Panc1 (cell line): ENCODE measurements at places on chromosomes 5 and 9.

DNA sequence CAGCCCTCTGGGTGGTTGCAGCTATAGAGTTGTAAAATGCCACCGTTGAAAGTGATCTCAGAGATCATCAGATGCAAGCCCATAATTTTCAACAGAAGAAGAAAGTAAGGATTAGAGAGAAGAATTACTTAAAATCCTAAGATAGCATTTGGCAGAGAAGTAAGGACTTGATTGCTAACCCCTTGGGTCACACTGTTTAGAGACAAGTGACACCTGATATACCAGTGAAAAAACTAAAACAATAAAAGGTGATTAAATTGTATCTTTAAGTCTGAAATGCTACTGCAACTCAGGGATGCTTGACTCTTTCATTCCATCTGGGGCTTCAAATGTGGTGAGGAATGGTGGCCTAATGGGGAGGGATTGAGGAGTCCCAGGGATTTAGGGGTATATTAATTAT is 280.9 kb upstream of the PANK3 start:
- no peak for DNase-seq

DNA sequence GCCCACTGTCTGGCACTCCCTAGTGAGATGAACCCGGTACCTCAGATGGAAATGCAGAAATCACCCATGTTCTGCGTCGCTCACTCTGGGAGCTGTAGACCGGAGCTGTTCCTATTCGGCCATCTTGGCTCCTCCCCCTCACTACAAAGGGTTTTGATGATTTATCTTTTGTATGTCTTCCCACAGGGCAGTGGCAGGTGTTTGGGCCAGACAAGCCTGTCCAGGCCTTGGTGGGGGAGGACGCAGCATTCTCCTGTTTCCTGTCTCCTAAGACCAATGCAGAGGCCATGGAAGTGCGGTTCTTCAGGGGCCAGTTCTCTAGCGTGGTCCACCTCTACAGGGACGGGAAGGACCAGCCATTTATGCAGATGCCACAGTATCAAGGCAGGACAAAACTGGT is 9.4 kb downstream of the BTNL8 start:
- DNase-seq = no peak

DNA sequence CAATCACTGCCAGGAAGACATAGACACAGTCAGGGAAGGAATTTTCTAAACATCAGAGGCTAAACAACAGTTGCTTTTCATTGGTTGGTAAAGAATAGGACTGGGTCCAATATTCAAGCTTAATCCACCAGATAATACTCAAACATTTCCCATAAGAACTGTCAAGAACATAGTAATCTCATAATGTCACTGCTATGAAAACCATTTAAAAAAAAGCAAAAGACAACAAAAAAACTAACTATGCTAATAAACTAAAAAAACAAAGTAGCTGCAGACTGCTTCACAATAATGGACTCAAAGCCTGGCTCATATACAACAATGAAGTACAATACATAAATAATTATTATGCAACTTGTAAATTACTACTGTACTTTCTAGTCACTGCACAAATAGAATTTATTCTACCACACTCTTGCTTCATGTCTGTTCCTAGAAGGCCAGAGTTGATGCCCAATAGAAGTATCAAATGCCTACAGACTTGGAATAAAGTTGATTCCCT is 148.7 kb downstream of the MLLT3 start:
- DNase-seq = no peak

GRCh38 chr5:81247441-81247972 is 14.4 kb downstream of the CKMT2 start:
- no peak for DNase-seq

GRCh38 chr5:80487829-80488721 is at the start of gene FAM151B:
Gene FAM151B (plus strand): TSS chr5:80488100. CDS start chr5:80488124, 24 bp downstream.
- peak; percentile 87 for DNase-seq

GRCh38 chr9:127690735-127691134 is 16.1 kb upstream of the CFAP157 start:
- no peak for DNase-seq

DNA sequence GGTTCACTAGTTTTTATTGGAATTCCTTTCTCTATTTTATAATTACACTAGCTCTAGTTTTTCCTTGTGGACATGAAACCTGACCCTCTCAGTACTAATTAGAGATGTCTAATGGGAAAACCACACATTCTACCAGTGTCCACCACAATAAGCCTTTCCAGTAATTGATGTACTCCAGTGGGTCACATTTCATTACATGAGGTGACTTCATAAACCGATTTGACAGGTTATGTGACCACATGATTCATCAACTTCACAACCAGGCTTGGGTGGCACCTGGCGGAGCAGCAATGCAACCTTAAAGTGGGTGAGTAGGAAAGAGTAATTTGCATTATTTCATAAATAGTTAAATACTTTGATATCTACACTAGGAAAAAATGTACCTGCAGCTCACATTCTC is 284.2 kb upstream of the ADAMTS16 start:
- no peak for DNase-seq

DNA sequence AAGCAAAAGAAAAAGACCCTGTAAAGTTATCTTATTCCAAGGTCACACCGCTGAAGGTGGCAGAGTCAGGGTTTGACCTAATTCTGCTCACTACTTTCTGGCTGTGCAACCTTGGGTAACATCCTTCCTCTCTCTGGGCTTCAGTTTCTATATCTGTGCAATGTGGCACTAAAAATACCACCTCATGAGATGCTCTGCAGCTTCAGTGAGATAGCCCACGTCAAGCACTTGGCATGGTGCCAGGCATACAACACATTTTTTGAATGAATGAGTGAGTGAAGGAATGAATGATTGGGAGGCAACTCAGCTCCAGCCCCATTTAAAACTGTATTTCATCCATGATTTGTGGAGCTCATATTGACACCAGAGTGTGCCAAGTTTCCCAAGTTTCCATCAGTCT is 62.3 kb downstream of the FOXI1 start:
- DNase-seq = no peak

GRCh38 chr5:79509244-79509885 is 4.6 kb downstream of the HOMER1 start:
- DNase-seq = no peak

DNA sequence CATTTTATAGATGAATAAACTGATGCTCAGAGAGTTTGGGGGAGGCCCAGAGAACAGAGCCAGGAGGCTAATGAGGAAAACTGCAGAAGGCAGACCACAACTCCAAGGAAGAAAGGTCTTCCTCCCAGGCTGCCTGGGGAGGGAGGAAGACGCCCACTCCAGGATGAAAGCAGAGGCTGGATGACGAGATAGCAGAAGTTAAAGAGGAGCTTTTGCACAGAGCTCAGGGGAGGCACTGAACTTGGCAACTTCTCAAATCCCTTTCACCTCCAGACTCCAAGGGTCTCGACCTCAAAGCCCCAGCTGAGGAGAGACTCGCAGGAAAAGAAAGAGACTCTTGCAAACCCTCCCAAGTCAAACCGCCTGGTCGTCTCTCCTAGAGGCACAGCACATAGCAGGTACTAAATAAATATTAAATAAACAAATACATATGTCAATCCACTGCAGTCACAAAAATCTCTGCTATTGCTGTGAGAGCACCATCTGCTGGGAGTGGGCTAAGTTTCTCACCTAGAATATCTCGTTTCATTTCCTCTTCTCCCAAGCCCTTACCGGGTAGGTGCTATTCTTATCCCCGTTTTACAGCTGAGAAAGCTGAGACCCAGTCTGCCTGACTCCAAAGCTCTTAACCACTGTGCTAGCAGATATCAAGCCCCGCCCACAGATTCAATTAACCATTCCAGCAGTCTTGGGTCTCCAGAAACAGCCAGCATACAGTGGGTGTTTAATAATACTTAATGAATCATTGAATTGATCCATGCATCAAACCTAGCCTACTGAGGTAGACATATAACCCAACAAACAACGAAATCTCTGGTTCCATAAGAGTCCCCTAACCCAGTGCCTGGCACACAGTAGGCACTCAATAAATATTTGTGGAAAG is 97.8 kb upstream of the HAND1 start:
- no peak for DNase-seq

DNA sequence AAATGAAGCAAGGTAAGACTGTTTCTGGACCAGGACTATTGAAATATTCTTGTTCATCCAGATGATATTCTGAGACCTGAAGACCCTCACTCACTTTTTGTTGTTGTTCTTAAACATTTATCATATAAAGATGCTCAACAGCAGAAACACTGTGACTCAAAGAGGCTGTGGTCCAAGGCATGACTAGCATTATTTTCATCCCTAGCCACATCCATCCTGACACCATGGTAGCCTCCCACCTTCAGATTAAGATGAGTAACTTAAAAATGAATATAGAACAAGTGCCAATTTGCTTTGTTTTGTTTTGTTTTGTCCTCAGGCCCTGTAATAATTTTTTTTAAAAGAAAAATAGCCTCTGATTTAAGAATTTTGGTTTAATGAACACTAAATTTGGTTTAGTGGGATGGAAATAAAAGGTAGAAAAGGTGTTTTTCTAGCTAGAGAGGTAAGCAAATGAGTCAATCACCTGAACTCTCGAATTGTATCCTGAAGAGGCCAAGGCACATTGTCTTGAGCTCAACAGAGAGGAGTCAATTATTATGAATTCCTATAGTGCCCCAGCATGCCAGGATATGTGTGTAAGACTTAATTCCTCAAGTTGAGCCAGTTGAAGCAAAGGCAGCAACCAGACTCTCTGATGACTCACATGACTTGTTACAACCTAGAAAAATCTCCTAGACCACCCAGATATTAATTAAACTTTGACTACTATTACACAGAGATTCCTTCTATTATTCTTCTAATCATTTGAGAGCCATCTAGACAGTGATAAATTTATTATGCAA is 380.1 kb upstream of the TUSC1 start:
- DNase-seq = no peak

- DNase-seq = no peak
Measured at GRCh38 chr5:159781626-159782157, 134.6 kb upstream of the ADRA1B start.

DNA sequence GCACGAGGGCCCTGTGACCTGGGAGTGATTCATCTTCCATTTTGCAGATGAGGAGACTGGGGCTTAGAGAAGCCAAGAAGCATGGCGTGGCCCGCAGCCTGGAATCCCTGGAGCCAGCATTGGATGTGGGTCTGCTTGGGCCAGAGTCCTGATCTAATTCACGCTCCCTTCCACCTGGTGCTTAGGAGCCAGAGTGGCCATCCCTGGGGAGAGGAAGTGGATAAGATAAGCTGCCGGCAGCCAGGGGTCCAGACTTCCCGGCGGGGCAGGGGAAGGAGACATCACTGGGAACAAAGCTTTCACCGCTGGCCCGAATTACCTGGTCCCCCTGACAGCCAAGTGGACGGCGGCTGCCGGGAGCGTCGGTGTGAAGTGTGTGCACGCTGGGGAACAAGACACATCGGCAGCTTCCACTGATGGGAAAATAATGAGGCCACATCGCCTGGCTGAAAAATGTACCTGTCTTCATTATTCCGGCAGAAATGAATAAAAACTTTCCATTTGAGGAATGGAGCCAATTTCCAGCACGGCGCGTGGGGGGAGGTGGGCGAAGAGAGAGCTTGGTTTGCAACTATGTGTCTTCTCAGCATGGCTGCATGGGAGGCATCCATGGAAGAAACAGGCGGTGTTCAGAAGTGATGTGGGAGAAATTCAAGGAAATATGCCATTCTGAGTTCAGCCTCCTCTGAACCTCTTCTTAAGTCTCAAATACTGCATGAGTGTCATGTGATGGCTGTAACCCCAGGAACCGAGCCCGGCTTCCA is 78.5 kb downstream of the OLFM1 start:
- DNase-seq = no peak

DNA sequence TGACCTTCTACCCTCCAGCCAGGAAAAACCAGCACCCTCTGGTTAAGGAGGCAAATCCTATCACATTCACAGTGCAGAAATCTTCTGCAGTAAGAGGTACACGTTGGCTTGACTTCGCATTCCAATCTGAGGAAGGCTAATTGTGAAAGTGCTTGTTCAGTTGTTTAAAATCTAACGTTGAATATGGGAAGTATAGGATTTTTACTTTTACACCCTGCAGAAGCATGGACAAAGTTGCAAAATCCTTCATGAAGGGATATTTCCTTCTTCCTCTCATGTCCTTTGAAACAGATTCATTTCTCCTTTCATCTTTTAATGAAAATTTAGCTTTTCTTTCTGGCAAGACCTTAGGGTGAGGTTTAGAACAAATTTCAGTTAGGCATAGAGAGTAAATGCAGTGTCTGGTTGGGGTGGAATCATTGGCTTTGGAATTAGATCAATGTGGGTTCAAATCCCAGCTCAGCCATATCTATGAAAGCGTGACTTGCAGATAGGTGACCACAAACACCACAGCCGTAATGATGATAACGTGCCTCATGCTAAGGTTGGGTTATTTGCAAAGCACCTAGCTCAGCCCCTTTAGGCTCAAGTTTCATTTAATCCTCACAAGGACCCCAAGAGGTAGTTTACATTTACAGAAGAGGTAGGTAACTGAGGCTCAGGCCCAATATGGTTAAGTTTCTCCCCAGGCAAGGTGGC is 42.2 kb upstream of the C5orf58 start:
- DNase-seq = no peak

- DNase-seq = no peak
Measured at GRCh38 chr9:122053567-122054350, 39.3 kb downstream of the TTLL11 start.

DNA sequence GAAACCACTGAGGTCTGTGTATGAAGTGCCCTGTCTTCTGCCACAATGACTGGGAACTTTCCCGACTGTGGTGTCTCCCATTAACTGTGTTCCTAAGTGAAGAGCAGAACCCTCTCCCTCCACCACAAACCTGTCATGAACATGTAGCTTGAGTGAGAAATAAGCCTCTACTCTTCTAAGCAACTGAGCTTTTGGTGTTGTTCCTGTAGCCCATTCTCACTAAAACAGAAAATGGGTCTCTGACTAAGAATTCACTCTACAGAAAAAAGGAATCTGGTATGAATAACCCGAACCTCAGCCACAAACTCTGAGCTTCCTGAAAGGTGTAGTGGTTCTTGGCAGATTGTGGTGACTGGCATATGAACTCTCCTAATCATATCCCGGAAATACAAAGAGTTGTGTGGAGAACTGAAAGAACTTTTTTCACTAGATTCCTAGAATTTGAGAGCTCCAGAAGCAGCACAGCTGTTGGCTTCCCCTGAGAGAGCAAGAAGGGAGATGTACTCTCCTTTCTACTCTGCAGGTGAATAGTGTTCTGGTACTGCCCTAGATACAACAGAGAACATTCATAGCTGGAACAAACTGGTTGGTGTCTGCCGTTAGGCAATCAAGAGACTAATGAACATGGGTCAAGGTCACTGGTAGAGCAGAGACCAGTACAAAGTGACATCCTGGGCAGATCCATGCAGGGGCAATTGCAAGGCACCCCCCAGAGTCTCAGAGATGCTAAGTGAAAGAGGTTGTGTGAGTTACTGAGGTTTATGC is 283.8 kb downstream of the PDE4D start:
- DNase-seq = no peak

- DNase-seq = no peak
Measured at GRCh38 chr5:6868171-6868570, 154.9 kb downstream of the TENT4A start.

DNA sequence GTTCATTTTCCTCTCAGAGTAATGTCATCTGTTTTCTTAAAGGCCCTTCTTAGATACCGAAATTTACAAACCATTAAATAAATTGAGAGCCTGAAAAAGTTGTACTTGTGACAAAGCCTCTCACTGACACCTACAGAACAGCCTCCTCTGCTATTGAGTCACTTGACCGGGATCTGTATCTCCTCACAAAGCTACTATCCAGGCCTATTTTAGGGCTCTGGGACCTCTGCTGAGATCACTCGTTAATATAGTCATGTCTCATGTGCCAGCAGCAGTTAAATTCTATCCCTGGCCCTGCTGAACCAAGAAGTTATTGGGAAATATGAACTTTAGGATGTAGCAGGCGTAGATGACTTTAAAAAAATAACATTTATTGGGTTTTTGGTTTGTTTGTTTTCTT is 31.1 kb downstream of the FBXO38 start:
- no peak for DNase-seq

- no peak for DNase-seq
Measured at GRCh38 chr9:77543131-77543822, 104.8 kb downstream of the GNA14 start.
